ENCODE measurements at places on chromosomes 4 and X.

DNA sequence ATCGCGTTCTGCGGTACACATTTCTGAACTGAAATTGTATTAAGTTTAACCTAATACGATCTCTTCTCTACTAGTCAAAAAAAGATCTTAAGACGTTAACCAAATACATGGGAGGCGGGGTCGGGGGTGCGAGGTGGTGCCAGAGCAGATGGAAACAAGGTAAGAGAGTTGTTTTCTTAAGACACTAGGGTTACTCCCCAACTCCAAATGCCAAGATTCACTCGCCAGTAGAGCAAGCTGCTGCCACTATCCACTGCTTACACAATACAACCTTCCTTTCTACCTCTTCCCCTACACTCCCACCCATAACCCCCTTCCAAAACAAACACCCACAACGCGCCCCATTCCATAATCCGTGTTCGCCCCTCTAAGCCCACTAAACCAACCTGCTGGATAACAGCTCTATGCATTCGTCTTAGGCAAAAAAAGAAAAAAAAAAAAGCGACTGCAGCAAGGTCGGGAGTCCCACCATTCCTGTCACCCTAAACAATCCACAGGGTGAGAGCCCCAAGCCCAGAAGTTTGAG is 1.3 kb downstream of the LCORL start:
- no peak for DNase-seq

- no peak for DNase-seq
These were observed 166.1 kb downstream of the EFNB1 start for GRCh38 chrX:68994891-68995255.

DNA sequence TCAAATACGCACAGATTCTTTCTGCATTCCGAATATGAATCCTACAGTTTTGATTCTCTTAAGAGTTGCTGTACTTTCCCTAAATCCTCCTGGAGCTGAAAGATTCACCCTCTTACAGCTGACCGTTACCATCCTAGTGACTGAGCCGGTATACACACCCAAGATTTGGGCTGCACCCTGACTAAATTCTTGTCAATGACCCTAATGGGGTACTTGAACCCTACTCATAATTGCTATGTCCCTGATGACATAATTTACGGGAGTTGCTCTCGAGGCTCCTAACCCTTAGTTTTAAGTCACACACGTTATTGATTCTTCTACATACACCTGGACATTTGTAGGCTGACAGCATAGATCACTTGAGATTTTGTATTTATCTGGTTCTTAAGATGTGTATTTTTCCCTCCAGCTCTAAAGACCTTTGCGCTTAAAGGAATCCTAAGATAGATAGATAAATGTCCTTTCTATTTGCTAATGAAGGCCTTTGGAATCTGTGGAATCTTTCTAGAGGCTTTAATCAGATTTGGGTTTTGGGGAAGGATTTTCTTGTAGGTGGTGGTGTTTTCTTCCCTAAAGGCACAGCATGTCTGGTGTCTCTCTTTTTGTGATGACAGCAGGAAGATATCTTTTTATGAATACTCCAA is 37.8 kb downstream of the CLDN34 start:
- DNase-seq: no peak

DNA sequence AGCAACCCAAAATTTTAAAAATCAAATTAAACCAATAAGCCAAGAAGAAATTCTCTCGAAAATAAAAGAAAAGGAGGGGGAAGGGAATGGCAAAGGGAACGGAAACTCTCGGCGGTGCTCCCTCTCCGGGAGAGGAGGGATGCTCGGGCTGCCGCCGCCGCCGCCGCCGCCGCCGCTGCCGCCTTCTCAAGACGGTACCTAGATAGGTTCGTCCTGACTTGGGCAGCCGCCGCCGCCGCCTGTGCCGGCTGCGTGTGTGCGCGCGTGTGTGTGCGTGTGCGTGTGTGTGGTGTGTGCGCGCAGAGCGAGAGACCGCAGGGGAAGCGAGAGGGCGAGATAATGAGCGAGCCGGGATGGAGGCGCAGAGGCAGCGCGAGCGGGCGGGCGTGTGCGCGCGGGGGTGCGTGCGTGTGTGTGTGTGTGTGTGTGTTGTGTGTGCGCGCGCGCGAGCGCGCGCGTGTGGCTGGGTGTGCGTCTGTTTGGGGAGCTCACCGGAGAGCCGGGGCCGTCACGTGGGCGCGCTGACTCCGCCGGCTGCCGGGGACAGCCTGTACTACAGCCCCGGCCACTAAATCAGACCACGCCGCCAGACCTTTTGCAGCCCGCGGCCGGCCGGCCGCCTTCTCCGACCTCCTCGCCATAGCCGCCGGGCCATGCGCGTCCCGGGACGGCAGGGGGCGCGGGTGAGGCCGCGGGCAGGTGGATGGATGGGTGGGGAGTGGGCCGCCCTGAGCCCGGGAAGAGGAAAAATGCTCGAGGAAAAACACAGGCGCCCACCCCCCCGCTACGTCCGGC is 111.6 kb downstream of the DHX15 start:
- DNase-seq: peak; percentile 8

DNA sequence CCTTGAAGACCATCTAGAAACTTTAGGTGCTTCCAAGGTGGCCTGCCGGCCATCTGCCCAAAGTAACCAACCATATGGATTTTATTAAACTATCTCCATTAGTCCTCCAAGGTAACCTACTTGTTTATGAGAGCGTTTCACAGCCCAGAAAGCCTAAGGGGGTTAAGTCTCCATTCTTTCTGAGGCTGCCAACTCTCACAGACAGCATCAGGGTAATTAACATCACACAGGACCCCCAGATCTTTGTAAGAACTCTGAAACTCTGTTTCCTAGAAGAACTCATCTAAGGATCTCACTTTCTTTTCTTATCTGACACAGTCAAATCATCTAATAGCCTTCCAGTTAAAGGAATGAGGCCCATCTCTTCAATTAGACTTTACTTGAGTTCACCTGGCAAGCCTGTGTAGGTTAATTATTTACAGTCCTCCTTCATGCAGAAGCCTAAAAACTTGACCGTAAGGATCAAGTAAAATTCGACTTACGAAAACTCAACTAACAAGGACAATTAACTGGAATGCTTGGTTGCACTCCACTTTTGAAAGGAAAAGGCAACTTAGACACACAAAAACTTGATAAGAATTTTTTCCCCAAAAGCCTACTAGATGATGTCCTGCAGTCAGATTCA is 252.5 kb downstream of the GRIA3 start:
- no peak for DNase-seq

- peak; percentile 70 for DNase-seq
These were observed 90.4 kb upstream of the RASGEF1B start for GRCh38 chr4:81562093-81562492.

DNA sequence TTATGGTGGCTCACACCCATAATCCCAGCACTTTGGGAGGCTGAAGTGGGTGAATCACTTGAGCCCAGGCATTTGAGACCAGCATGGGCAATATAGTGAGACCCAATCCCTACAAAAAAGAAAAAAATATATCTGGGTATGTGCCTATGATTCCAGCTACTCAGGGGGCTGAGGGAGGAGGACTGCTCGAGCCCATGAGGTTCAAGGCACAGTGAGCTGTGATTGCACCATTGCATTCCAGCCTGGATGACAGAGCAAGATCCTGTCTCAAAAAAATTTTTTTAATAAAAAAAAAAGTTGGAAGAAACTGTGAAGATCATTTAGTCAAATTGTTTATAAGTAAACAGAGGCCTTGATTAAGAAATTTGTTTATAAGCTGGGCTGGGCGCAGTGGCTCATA is 39.7 kb downstream of the KLHL8 start:
- no peak for DNase-seq

DNA sequence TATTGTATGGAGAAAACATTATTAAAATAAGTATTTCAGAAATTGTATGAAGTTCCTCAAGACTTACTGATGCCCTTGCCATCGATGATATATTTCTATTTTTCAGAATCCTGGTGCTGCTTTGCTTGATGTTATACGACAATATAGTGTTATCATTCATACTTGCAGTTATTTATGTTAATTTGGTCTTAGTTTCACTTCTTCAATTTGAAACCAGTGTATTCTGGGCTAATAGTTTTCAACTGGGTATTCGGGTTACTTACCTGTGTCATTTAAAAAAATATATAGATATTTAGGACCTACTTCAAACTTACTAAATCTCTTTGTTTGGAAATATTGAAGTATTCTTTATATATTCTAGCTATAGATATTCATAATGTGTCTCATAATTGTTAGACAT is 1414.7 kb downstream of the C4orf33 start:
- DNase-seq: no peak

DNA sequence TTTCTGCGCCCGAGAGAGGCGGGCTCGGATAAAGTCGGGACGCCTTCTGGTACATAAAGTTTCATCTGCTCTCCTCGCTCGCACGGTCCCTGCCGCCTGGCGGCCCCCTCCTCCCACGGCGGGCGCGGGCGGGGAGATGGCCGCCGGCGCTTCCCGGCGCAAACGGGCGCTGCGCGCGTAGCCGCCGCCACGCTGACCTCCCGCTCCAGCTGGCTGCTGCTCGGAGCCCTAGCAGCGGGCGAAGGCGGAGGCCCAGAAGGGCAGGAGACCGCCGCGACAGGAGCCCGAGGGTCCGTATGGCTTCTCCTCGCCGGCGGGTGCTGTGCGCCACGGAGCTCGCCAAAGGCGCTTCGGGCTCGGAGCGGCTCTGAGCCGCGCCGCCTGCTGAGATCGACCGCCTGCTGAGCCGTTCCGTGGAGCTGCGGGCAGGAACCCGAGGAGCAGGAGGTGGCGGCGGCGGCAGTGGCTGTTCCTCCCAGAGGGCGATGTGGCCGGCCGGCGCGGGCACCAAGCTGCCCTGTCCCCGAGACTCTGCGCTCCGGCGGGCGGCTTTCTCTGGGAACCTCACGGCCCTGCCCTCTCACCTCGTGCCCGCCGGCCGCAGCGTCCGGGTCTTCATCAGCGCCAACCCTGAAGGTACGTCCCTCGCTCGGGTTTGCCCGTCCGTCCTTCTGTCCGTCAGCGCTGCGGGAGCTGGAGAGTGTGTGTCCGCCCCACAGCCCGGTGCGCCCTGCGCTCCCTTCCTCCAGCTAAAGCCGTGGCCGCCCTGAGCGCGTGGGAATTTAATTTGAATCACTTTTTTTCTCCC is at the start of gene NWD2:
TSS of gene NWD2 (plus strand) at position 161 of the 808 bp plus-strand sequence. CDS start at position 486, 325 bp downstream.
- DNase-seq: no peak

- no peak for DNase-seq
These were observed 127.2 kb upstream of the GPC4 start for GRCh38 chrX:133542476-133542875.

DNA sequence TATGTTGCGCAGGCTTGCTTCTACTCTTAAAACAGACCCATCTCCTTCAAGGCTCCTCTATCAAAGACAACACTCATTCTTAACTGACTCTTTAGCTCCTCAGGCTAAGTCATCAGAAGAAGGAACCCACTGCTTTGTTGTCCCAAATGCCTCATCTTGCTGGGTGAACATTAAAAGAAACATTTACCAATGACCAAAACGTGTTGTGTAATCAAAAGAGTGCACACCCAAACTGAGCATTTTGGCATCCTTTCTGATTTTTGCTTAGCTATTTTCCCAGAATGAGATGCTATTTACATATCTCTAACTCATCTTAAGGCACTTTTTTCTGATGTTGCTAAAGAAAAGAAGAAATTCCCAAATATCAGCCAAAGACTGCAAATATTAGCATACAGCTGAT is 131.7 kb upstream of the VCX3A start:
- DNase-seq: no peak

DNA sequence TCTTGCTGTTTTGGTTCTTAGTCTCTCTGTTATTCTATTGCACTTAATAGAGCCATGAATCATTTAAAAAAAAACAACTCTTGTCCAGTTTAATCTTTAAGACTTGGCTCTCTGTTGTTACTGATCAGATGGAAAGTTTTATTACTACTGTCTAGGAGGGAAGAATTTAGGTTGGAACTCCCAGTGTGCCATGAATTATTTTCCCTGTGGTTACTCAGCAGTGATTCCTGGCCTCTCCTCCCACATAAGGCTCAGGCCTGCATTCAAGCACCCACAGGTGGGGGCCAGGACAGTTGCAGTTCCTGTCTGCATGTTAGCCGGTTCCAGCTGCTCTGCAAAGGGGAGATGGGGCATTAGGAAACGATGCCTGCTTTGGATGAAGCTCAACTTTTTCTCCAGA is 29.8 kb upstream of the ESX1 start:
- no peak for DNase-seq

DNA sequence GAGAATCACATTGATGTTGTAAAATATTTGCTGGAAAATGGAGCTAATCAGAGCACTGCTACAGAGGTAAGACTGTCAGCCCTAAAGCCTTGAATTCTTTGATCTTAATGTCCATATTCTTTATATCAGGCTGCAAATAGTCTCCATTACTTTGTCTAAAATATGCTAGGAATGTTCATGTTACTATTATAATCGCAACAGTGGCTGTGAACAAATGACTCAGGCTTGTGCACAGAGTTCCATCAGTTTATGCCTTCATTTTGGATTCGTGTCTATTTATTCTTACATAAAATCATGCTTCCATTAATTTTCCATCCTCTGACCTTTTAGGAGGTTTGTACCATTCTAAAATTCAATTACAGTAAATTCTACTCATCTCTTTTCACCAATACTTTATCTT is 182.7 kb downstream of the ANK2 start:
- no peak for DNase-seq

DNA sequence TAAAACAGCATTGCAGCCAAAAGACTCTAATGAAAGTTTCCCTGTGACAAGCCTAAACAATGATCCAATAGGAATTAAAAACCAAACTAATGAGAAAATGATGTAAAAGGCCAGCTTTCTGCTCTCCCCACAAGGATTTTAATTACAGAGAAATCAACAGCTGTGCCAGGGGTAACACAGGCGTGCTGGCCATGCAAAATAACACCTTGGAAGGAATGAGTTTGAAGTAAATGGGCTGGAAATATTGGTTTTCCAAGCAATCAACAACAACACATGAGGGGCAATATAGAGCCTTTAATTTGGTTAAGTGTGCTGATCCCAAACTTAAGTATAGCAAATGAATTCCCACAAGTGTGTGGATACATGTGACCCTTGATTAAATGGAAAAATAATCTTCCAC is 56.9 kb downstream of the NDNF start:
- DNase-seq: no peak

GRCh38 chr4:121226362-121226761 is 62.2 kb upstream of the TNIP3 start:
- no peak for DNase-seq

GRCh38 chr4:112897543-112897942 is 151.9 kb upstream of the ANK2 start:
- DNase-seq: no peak

DNA sequence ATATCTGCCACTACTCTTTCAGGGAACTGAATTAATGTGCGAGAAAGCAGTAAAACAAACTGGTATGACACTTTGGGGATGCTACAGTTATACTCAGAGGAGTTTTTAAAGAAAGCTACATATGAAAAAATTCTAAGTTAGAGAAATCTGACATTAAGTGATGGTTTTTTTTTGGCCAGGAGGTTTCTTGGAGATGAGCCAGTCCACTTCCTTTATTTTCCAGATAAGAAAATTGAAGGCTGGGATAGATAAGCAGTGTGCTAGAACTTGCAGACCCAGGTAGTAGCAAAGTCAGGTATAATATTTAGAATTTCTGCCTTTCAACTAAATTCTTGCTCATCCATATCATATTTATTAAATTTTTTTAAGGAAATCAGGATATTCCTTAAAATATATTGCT is 106.8 kb downstream of the FAT4 start:
- DNase-seq: no peak

GRCh38 chr4:140672416-140672815 is 83.8 kb downstream of the TBC1D9 start:
- DNase-seq: no peak

GRCh38 chr4:118967393-118967792 is 78.7 kb downstream of the SYNPO2 start:
- no peak for DNase-seq
